ENCODE measurements at places on chromosomes 2 and 18.

DNA sequence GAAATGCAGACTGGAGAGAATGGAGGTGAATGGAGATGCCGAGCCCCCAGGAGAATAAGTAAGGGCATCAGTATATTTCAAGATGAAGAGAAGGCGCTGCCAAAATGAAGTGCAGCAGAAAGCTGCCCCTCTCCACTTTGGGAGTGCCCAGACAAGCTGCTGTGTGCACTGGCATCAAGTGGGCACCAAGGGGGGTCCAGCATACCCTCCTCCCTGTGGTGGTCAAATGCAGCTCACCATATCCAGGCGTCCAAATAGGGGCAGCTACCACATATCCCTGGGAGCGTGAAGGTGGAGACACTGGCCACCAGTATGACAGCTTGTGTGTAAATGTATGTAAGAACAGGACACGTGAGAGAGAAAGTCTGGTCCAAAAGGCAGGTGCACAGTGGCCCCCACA lies 236.6 kb downstream of the KLHL29 start:
- DNase-seq: no peak

- DNase-seq: no peak
Observed at GRCh38 chr18:48059455-48060010, 129.1 kb upstream of the SMAD2 start.

DNA sequence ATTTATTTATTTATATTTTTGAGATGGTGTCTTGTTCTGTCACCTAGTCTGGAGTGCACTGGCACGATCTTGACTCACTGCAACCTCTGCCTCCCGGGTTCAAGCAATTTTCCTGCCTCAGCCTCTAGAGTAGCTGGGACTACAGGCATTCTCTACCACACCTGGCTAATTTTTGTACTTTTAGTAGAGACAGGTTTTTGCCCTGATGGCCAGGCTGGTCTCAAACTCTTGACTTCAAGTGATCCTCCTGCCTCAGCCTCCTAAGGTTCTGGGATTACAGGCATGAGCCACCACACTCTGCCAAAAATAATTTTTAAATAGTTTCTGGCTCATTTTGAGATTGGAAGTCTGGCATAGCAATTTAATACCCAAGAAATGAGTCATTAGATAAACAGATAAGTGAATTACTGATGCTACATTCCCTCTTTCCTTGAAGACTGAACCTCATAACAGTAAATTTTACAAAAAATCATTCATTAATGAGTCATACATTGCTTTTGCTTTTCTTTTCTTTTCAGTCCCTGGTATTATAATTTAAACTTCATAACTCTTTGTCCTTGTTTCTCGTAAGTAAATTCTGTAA lies 881.6 kb upstream of the PIK3C3 start:
- DNase-seq: peak; percentile 62

DNA sequence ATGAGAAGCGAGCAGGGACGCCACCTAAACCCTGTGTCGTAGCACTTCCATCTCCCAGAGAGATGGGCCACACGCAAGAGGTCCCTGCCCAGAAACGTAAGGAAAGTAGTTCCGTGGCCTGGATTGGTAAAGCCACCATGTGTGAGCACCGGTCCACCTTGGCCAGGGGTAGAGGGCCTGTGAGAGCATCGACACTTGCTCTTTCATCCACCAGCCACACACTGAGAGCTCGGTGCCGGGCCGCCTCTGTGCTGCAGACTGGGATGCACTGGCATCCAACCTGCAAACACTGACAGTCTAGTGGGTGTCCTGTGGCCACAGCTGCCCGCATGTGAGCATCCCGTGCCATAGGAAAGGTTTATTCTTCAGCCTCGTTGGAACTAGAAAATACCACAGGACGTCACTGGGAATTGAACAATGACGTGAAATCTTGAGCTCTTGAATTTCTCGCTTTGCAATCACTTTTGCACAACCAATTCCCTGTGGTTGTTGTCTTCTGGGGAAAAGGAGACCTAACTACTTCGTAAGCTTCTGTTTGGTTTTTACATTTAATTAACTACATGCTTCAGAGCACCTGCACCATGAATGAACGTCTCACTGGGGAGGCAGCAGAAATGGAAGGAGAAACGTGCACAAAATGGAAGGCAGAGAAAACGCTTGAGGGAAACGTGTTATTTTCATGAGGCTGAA lies 212.0 kb upstream of the RAB6C start:
- no peak for DNase-seq

DNA sequence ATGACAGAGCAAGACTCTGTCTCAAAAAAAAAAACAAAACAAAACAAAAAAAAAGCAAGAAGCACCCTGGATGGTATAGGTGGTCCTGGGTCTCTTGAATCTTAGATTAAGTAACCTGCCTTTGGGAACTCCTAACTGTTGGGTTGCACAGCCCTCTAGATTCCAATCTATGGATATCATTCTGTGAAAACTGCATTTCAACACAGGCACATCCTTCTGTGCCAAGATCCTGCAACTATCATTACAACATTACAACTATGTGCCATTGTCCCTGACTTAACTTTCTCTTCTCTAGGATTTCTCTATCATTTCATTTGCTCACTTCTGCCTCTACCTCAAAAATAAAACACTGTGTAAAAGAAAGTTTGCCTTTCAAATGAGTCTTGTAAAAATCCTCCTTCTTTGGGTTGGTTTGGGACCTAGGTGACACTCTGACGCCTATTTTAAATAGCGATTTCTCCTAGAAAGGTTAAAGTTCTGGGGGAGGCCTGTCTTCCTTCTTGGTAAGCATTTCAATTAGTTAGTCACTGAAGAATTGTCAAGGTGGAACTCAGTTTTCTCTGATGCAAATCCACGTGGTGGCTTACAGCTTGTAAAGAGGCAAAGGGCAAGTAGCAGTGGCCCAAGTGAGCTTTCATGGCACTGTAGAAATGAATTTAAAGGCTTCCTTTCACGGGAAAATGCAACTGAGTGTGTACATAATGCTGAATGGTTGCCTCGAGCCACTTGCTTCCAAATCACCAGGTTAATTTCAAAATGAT lies 9.2 kb downstream of the LGALSL start:
- DNase-seq: peak; percentile 68

DNA sequence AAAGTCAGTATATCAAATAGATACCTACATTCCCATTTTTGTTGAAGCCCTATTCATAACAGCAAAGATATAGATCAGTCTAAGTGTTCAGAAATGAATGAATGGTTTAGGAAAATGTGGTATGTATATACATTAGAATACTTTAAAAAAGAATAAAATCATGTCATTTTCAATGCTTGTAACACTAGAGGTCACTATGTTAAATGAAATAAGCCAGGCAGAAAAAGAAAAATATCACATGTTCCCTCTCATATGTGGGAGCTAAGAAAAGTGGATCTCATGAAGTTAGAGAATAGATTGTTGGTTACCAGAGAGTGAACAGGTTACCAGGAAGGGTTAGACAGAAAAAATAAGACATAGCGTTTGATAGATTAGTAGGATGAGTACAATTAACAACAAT lies 1111.0 kb upstream of the SLC39A10 start:
- peak; percentile 9 for DNase-seq

DNA sequence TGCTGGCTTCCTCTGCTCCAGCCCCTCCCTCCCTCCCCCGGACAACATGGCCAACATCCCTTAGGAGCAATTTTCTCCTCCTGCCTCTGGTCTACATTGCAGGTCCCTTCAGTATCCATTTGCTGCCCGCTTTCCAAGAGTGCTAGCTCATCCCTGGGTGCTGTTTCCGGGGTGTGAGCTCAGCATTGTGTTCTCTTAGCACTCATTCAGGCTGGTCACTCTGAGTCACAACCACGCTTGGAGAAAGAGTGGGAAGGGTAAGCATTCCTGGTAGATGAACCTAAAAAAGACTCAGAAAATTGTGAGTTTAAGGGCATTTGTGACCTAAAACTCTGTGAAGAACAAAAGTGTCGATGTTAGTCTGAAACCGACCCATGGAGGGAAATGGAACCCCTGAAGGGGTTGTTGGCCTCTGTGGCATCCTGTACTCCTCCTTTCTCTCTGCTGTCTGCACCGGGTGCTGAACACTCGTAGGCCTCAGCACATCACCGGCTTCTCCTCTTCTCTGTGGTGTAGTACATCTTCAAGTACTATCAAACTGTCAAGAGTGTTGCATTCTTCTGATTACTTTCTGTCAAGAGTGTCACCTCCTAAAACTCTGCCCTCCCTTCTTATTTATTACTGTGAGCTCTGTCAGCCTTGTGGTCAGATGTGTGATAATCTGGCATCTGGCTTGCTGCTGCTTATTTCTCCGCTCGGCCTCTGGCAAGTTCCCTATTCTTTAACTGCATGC lies 73.0 kb downstream of the CTNNA2 start:
- peak; percentile 81 for DNase-seq

DNA sequence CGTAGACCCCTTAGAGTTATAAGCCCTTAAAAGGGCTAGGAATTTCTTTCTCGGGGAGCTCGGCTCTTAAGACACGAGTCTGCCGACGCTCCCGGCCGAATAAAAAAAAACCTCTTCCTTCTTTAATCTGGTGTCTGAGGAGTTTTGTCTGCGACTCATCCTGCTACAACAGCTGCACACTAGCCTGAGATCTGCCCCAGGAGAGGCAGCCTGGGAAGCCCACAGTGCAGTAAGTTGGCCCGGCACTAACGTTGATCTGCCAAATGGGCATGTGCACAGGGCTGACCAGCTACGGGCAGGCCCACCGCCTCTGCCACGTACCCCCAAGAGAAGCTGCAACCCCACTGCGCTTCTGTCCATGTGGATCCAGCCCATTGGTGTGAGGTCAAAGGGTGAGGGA lies 8.4 kb upstream of the LIMS2 start:
- no peak for DNase-seq

- no peak for DNase-seq
Observed at GRCh38 chr2:12083081-12083581, 336.7 kb downstream of the LPIN1 start.

DNA sequence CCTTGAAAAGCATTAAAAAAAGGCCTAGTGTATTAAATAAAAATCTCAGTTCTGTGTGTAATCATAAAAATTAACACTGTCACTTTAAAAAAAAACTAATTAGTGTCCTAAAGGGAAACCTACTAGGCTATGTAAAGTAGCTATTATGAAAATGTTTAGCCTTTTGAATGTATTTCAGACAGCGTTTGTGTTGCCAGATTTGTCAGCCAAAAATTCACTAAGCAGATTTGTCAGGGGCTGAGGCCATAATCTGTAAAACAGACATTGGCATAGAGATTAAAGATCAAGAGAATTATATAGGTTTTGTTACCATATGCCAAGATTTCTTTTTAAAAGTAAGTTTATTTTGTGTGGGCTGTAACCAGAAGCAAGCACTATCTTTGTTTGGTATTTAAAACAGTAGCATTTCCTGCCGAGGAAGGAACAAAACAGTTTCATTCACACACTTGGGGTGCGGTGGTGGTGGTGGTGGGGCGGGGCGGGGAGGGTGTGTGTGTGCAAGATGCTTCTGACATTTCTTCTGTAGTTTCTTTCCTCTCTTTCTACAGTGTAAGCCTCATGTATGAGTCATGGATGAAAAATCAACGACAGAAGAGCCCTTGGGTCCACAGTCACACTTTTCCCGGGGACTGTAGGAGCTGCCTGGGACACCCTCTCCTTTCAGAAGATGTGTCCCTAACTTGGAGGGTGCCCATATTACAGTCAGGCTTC lies 328.5 kb upstream of the FANCL start:
- no peak for DNase-seq

DNA sequence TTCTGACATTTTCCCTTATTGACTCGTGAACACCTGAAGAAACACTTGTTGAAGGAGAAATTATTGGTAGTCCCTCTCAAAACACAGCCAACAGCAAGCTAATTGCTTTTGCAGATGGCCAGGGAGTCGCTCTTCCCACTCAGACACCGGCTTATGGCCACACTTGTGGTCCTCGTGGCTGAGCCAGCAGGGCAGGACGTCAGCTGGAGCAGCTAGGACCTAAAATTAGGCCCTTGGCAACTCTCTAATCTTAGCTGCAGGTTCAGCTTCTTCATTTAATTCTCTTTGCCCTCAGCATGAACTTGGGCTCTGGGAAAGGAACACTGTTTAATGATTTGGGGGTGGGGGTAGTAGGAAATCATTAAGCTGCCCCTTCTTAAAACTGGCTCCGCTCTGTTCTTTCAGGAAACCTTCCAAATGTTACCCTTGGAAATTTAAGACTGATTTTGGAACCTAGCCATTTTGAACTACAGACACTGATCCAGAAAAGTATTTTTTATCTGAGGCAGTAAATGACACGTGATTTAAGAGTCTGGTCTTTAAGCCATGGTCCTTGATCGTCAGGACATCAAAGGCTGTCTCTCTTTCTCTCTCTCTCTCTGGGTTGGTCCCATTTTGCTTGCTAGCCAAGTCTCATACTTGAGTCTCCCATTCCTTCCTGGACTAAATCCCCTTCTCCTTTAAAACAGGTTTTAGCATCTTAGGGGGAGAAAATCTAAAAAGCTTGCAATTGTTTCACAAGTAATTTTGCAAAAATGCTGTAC lies 77.5 kb downstream of the CDK15 start:
- no peak for DNase-seq
